Liver (tissue), 10 donors: ENCODE measurements at places on chromosomes 3 and 15. TPM values are rescaled to one million over a fixed set of nuclear protein-coding genes. Genes with fewer than 3 reads are reported as not detected.

CX3CR1 gene
- total RNA-seq = 0.33 TPM

DNA sequence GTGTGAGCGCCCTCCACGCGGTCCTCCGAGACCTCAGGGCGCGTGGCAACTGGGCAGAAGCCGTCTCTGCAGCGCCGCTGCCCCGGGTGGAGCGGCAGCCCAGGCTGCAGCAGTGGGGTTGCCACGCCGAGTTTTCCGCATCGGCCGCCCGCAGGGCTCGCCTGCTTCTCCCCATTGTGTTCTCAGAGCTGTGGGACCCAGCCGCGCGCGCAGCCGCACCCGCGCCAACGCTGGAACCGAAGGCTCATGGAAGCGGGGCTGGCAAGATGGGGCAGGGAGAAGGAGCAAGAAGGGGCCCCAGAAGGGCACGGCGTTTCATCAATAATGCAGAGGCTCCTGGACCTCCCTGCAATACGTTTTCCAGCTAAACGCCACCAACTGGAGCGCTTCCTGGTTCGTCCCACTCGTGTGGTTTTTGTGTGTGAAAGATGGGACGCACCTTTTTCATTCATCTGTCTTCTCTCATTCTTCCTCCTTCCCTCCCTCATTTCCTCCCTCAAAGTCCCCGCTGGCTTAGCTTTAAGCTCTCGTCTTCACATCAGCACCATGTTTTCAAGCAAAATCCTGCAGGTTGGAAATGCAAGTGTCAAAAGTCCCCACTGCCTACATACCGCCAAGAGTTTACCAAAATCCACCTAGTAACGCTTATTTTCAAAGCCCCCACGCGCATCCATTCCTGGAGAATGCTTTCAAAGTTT, 1.2 kb downstream of the ROBO1 start:
- H3K36me3 ChIP-seq = no peaks in the 10 kb centered on the region
- peaks cover 3% of the 10 kb centered on the region for H3K4me1 ChIP-seq
- no peak for DNase-seq
- H3K27me3 ChIP-seq = peaks cover 6% of the 10 kb centered on the region
- no peak overlapping the region for H3K27ac ChIP-seq

GRCh38 chr3:16907243-16907642, 22.5 kb downstream of the PLCL2 start:
- no peak overlapping the region for H3K27ac ChIP-seq
- H3K27me3 ChIP-seq = no peaks in the 10 kb centered on the region
- H3K4me3 ChIP-seq = no peak overlapping the region

CYP11A1 gene
- 2.3 TPM for total RNA-seq

- H3K27ac ChIP-seq = no peak overlapping the region
- DNase-seq = no peak
Measured at GRCh38 chr3:106184540-106185457, 316.0 kb upstream of the CBLB start.

RNF7 gene
- total RNA-seq = 20.7 TPM

DNA sequence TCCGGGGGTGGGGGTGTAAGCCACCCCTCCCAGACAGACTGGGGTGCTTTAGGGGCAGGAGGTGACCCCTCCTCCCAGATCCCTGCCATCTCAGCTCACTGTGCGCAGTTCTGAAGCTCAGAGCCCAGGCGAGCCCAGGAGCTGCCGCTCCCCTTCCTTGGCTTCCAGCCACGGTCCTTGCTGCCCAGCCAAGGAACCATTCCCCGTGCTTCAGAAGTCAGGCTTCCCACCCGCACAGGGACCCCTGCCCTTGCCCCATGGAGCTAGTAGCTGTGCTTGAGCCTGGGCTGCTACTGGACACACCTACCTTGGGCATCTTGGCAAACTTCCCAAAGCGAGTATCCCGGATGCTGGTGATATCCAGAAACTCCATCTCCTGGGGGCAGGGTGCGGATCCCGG, 4.8 kb downstream of the PLCB2 start:
- H3K4me3 ChIP-seq = no peak overlapping the region
- no peaks in the 10 kb centered on the region for H3K36me3 ChIP-seq
- DNase-seq = no peak
- no peak overlapping the region for H3K27ac ChIP-seq
- no peaks in the 10 kb centered on the region for H3K27me3 ChIP-seq
- H3K4me1 ChIP-seq = no peaks in the 10 kb centered on the region

DNA sequence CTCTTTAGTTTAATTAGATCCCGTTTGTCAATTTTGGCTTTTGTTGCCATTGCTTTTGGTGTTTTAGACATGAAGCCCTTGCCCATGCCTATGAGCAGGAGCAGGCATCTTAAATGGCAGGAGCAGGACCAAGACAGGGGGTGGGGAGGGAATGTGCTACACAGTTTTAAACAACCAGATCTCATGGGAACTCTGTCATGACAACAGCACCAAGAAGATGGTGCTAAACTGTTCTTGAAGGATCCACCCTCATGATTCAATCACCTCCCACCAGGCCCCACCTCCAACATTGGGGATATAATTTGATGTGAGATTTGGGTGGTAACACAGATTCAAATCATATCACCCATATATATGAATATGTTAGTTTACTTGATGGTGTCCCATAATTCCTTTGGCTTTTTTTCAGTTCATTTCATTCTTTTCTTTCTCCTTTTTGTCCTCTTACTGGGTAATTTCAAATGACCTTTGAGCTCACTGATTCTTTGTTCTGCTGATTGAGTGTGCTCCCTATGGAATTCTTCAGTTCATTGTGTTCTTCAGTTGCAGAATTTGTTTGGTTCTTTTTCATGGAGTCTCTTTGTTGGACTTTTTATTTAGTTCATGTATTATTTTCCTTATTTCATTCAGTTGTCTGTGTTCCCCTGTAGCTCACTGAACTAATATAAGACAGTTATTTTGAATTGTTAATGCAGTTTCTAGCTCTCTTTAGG, 62.6 kb downstream of the DOCK3 start:
- H3K36me3 ChIP-seq = no peaks in the 10 kb centered on the region
- H3K27ac ChIP-seq = no peak overlapping the region
- no peaks in the 10 kb centered on the region for H3K4me1 ChIP-seq
- no peak for DNase-seq
- H3K27me3 ChIP-seq = no peaks in the 10 kb centered on the region

SPG21 gene
- 43.2 TPM for total RNA-seq

DNA sequence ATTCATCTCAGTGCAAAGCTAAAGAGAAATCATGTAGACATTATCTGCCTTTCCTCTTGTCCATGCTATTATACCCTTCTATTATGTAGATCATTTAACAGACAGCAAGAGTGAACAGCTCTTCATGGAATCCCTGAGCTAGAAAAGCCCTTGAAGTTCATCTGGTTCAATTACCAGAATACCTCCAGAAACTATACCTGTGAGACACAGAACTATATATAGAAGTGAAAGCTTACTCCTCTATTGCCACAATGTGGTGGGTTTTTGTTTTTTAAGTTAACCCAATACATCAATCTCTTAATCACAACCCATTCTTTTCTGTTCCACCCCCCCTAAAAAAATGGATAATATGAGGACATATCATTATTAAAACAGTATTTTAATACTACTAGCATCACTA, 347.7 kb downstream of the PLCL2 start:
- no peaks in the 10 kb centered on the region for H3K27me3 ChIP-seq
- no peak for DNase-seq
- no peaks in the 10 kb centered on the region for H3K36me3 ChIP-seq
- H3K4me1 ChIP-seq = no peaks in the 10 kb centered on the region

DNA sequence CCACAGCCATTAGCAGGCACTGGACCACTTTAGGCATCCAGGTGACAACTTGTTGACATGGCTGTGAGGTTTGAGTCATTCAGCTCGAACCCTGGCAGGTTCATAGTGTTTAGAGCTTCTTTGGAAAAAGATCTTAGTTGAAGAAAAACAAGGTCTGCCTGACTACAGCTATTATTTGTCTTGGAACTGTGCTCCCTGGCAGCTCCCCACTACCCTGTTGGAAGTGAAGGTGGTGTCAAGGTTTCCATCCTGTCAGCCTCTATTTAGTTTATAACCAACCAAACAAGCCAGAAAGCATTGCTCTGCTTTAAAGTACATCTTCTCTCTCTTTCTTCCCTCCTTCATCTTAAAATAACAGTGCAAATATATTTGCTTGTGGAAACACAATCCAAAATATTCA, 56.8 kb downstream of the KAT2B start:
- no peaks in the 10 kb centered on the region for H3K36me3 ChIP-seq
- DNase-seq = no peak
- H3K4me1 ChIP-seq = no peaks in the 10 kb centered on the region
- peak overlapping the region; percentile 25 for H3K27ac ChIP-seq
- no peak overlapping the region for H3K4me3 ChIP-seq
- no peaks in the 10 kb centered on the region for H3K27me3 ChIP-seq

- DNase-seq = no peak
Measured at GRCh38 chr3:152352554-152352953, 83.8 kb downstream of the MBNL1 start.

GRCh38 chr3:30226601-30227151, 379.7 kb upstream of the TGFBR2 start:
- H3K4me3 ChIP-seq = no peak overlapping the region
- no peaks in the 10 kb centered on the region for H3K36me3 ChIP-seq
- H3K27me3 ChIP-seq = no peaks in the 10 kb centered on the region
- H3K27ac ChIP-seq = no peak overlapping the region
- DNase-seq = no peak

DNA sequence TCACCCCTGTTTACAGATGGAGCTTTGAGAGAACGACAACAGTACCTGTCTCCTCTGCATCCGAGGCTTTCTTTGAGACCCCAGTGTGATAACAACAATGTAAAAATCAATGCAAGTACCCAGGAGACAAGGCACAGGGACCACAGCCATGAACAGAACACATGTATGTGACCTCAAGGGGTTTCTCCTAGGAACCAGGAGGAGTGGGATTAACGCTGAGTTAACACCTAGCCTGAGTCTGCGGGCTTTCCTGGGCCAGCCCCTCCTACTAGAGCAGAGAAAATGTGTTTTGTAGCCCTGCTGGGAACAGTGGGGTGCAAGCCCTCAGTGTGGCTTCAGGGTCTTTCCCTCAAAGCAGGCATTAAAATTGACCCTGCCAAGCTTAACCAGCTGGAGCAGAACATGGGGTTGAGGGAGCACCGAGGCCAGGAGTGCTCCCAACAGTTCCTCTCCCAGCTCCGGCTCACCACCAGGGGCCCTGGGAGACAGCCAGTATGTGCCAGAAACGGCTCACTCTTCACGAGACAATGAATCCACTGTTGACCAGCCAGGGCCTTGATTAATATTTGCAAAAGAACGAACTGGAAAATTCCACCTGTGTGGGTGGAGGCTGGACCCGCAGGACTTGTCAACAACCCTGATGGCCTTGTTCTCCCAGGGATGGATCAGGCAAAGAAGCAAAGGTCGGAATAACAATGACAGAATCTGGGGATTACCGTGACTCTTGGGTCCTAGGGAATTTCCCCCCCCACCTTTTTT, 3.6 kb downstream of the CHDH start:
- H3K36me3 ChIP-seq = peaks cover 2% of the 10 kb centered on the region
- H3K27me3 ChIP-seq = no peaks in the 10 kb centered on the region
- peak overlapping the region; percentile 98 for H3K27ac ChIP-seq
- H3K4me3 ChIP-seq = peak overlapping the region; percentile 19

DNA sequence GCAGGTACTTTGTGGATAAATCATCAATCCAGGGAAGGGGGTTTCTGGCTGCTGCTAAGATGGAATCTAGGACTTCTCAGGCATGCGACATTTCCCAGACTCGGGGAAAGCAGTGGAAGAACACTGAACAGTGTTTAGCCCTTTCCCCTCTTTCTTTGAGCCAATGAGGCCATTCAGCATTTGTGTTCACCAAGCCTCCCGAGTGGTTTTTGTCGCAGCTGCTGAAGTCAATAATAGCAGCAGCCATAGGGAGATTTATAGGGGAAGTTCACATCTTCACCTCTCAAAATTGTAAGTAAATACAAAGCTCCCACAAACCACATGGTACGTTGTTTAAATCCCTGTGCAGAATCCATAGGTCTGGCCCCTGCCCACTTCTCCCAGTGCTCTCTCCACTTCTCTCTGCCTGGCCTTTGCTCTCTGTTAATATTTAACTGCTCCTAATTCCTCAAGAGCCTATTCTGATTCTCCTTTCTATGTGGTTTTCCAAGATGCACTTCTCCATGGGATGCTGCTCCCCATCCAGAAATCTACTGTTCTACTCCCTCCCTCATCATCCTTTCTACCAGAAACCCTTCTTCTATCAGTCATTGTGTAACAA, 230.7 kb downstream of the SHQ1 start:
- no peaks in the 10 kb centered on the region for H3K36me3 ChIP-seq
- H3K27ac ChIP-seq = no peak overlapping the region

DNA sequence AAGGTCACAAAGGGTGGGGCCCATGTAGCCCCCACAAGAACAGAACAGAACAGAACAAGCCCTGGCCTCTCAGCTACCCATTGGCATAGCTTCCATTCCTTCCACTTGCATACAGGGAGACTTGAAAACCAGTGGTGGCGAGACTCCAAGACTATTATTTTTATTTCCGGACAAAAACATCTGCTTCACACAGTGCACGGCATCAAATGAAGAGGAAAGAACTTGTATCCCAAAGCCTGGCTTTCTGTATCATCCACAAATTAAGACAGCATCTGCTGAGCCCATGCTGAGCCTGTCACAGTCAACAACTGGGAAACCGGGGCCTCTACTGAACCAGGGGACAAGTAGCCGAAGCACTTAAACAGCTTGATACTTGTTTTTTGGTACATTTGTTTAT, 56.0 kb downstream of the CLEC3B start:
- no peaks in the 10 kb centered on the region for H3K36me3 ChIP-seq
- H3K27ac ChIP-seq = no peak overlapping the region
- H3K27me3 ChIP-seq = no peaks in the 10 kb centered on the region
- H3K4me3 ChIP-seq = no peak overlapping the region
- H3K4me1 ChIP-seq = no peaks in the 10 kb centered on the region

GRCh38 chr3:195226900-195227447, 44.0 kb downstream of the XXYLT1 start:
- H3K36me3 ChIP-seq = no peaks in the 10 kb centered on the region
- no peaks in the 10 kb centered on the region for H3K4me1 ChIP-seq
- DNase-seq = no peak
- H3K27ac ChIP-seq = no peak overlapping the region
- H3K27me3 ChIP-seq = no peaks in the 10 kb centered on the region

GRCh38 chr15:63495780-63496488, 8.5 kb upstream of the USP3 start:
- H3K36me3 ChIP-seq = no peaks in the 10 kb centered on the region
- H3K4me1 ChIP-seq = peaks cover 3% of the 10 kb centered on the region
- no peak overlapping the region for H3K4me3 ChIP-seq

DNA sequence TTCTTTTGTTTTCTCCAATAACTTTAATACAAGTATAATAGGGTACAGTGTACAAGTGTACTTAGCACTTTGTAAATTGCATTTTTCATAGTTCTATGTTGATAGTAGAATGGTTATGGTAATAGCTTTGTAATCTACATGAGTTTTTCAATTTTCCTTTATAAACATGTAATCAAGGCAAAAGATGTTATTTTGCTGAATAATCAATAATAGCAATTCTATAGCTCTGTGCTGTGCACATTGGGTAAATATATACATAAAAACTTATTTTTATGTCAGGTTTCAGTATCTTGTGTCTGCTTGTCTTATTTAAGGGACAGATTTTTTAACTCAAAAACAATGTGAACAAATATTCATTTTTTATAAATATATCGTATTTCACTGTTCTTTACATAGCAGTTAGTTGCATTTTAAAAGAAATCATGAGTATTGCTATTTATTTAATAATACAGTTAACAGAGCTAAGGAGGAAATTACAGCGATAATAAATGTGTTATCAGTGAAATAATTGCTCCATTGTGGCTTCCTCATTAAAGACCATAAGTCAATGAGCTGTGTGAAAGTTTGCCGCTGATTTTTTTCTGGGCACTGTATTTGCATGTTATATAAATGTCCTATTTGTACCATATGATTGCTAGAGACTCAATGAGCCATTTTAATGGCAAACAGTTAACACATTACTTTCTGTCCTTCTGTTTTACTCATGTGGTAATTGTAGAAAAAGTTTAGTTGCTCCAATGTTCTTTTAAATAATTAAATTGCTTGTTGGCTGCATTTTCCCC, 214.6 kb upstream of the STAC start:
- DNase-seq = no peak
- H3K36me3 ChIP-seq = no peaks in the 10 kb centered on the region
- H3K27me3 ChIP-seq = no peaks in the 10 kb centered on the region

IL17RB gene
- 11.8 TPM for total RNA-seq
